ENCODE measurements at places on chromosomes 3 and 15.

- DNase-seq = peak; percentile 52
Observed at GRCh38 chr15:48671103-48672022, 25.9 kb upstream of the FBN1 start.

- DNase-seq = no peak
Observed at GRCh38 chr3:135869439-135870105, 96.0 kb upstream of the PPP2R3A start.

DNA sequence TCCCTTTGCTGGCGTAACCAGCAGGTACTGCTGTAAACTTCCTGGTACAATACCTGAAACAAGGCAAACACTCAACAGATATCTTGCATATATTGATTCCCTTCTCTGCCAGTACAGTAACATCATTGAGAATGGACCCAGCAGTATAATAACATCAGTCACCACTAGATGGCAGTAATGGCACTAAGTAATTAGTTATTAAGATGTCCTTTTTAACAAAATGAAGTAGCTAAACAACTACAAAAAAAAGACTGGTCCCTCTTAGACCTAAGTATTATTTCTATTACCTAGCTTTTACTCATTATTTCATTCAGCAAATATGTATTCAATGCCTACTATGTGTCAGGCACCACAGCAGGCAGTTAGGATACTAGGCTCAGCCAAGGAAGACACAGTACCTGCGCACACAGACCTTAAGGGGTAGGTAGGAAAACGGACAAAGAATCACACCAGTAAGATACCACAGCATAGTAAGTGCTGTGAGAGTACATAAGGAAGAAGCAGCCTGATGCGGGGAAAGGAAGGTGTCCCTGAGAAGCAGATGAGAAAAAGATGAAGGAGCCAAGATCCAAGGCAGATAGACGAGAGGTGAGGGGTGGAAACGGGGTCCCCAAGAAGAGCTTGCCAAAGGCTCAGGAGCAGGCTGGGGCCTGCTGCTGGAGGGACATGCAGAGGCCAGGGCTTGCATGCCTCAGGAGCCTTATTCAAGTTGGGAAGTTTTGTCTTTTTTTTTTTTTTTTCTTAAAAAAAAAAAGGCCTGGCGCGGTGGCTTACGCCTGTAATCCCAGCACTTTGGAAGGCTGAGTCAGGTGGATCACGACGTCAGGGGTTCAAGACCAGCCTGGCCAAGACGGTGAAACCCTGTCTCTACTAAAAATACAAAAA lies 102.7 kb upstream of the CHD2 start:
- no peak for DNase-seq

- DNase-seq = peak; percentile 87
Observed at GRCh38 chr15:60397772-60398445, at the start of gene ANXA2. Gene ANXA2 (minus strand): TSS chr15:60397986. CDS start chr15:60386075, 11,911 bp downstream.

DNA sequence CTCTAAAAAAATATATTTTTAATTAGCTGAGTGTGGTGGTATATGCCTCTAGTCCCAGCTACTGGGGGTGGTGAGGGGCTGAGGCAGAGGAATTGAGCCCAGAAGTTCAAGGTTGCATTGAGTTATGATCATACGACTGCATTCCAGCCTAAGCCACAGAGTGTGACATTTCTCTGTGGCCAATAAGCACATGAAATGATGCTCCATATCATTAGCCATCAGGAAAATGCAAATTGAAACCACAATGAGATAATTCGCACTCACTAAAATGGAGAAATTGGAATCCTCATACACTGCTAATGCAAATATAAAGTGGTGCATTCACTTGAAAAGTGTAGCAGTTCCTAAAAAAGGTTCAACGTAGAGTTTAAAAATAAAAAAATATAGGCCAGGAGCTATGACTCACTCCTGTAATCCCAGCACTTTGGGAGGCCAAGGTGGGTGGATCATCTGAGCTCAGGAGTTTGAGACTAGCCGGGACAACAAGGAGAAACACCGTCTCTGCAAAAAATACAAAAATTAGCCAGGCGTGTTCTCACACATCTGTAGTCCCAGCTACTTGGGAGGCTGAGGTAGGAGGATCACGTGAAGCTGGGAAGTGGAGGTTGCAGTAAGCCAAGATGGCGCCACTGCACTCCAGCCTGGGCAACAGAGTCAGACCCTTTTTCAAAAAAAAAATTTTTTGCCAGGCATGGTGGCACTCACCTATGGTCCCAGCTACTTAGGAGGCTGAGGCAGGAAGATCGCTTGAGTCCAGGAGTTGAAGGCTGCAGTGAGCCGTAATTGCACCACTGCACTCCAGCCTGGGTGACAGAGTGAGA lies 35.2 kb downstream of the IFT122 start:
- DNase-seq = no peak

GRCh38 chr3:100641471-100642032 lies 32.2 kb downstream of the ADGRG7 start:
- no peak for DNase-seq

GRCh38 chr3:172355836-172356235 lies 92.4 kb downstream of the GHSR start:
- no peak for DNase-seq

DNA sequence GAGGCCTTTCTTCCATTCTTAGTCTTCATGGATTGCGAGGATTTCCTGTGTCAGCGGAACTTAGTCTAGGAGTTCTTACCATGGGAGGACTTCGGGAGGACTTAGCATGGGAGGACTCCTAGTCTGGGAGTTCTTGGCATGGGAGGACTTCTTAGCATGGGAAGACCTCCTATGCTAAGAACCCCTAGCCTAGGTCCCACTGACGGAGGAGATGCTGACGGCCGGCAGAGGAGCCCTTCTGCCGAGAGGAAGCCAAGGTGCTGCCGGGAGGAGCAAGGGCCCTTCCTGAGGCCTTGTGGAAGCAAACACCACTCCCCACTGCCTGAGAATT lies 35.6 kb upstream of the LDHAL6B start:
- DNase-seq = no peak

- no peak for DNase-seq
Observed at GRCh38 chr15:33007303-33007855, 187.1 kb downstream of the FMN1 start.

DNA sequence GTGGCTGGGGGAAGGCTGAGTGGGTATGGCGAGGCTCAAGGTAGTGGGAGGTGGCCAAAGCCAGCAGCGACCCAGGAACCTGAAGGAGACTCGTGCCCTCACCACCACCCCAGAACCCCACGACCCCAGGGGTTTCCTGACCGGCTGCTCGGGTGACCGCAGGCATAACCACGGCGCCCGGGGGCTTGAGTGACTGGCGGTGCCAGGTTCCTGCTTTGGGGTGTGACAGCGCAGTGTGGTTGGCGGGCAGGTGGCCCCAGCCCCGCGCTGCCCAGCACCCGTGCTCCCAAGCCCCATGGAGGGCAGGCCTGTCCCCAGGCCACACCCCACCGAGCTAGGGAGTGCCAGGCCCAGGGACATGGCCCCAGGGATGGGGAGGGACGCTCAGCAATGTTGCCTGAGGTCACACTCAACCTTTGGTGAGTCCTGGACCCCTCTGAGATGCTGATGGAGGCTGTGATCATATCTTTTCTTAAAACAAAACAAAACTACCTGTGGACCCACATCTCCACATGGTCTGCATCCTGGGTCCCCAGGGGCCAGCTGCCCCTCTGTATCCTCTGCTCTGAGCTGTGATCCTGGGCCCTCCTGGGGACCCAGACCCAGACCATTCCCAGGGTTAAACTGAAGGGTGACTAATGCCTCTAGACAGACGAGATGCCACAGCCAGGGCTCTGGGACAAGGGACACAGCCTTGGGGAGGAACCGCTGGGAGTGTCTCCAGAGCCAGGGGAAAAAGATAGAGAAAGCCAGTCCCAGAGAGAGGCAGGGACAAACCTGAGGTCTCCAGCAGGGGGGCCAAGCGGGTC lies 13.0 kb downstream of the DNAJB8 start:
- DNase-seq = no peak

GRCh38 chr3:32406486-32407408 lies 15.1 kb downstream of the CMTM7 start:
- no peak for DNase-seq

DNA sequence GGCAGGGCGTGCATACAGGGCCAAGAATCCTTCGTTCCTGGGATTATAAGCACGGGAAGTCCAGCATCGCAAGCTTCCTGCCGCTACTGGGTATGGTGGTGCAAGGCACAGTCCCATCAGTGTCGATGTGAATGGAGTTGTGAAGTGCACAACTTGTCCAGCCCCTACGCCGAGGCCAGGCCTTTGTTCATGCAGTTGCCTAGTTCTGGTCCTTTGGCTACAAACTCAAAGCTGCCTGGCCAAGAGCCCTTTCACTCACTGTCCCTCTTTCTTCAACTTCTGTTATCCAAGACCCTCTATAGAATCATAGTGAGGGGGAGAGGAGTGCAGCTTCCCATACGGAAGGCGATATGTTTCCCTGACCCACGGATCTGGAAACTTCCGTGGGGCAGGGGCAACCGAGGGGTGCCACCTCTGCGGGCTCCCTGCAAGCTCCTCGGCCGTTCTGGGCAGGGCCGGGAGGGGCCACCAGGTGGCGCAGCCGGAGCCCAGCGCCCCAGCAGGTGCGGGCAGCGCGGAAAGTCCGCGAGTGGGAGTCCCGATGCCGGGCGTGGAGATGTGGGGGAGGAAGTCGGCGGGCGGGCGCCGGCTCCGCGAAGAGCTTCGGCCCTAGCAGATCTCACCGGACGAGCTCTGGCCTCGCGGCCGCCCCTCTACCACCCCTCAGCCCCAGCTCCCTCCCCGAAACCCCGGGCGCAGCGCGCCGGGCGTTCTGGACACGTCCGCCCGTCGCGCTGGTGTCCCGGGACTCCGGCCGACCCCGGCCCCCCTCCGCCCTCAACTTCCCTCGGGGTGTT lies 693 bp downstream of the RASGRP1 start:
- peak; percentile 64 for DNase-seq

DNA sequence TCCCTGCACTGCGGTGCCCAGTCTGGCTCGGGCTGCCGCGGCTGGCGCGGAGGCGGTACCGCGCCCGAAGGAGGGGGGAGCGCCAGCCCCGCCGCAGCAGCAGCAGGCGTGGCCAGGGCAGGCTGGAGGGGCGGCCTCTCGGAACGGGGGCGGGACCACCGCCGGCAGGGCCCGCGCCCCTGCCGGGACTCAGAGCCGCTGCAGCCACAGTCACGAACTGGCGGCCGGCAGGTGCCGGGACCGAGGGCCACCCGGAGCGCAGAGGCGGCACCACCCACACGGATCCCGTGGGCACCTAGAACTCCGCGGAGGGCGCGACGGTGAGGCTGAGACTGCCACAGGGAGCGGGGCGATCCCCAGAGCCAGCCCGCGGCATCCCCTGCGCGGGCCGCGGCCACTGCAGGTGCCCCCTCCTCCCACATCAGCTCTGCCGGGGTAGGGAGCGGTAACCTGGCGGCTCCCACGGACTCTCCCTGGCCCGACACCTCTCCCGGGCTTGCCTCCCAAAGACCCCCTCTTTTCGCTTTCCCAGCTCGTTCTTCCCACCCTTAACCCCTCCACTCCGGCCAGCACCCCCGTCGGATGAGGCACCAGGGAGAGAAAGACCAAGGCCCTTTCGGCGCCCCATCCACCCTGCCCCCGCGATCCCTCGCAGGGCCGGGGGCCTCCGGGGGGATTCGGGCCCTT lies at the start of gene VWA5B2:
VWA5B2 (plus strand) TSS at position 192 of the 687 bp plus-strand sequence. CDS start 944 bp downstream, outside the sequence.
- DNase-seq = peak; percentile 50

GRCh38 chr3:157279237-157279636 lies 119.3 kb upstream of the CCNL1 start:
- no peak for DNase-seq

GRCh38 chr3:45012577-45012976 lies 13.5 kb upstream of the CLEC3B start:
- DNase-seq = no peak

GRCh38 chr3:76122007-76122406 lies 336.7 kb upstream of the ZNF717 start:
- DNase-seq = no peak

- DNase-seq = no peak
Observed at GRCh38 chr3:108283006-108283405, 13.3 kb upstream of the HHLA2 start.

DNA sequence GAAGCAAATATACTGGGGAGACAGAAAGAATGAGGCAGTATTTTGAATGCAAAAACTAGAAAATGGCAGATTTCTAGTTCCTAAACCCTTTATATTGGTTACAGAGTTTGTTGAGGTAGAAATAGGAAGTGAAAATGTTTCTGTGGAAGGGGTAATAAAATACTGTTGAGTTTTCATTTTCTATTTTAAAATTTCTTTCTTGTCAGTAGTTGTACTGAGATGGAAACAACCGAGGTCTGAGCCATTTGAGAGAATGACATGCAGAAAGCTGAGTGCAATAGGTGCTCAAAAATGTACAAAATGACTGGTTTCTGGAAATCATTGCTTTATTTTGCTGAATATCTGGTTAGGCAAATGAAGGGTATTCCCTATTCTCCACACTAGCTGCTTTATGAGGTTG lies 361.4 kb downstream of the CHL1 start:
- DNase-seq = no peak

- DNase-seq = no peak
Observed at GRCh38 chr3:26118165-26118564, 328.3 kb downstream of the OXSM start.

- DNase-seq = no peak
Observed at GRCh38 chr3:13598926-13599886, 50.3 kb downstream of the FBLN2 start.

- no peak for DNase-seq
Observed at GRCh38 chr3:115388166-115388565, 235.1 kb upstream of the GAP43 start.

- DNase-seq = no peak
Observed at GRCh38 chr3:9818666-9819335, 8.7 kb downstream of the TTLL3 start.

DNA sequence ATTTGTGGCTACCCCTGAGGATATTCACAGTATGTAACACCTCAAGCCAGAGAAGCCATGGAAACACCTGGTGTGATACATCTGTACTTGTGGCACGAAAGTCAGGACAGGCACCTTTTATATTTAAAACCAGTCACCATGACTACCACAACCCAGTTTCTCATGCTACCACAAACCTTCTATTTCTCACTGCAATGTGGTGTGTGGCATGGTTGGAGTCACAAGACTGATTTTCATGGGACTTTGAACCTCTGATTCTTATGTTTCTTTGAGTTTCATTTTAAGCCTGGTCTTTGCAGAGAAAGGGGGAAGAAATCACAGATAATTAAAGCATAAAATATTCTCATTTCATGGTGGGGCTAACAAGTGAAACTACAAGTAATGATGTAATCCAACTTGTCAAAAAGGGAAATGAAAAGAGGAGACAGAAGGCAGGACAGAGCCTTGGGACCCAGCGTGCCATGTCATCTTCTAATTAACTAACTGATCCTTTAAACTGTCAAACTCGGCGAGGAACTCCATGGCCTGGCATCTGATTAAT lies 175.9 kb downstream of the PDZRN3 start:
- no peak for DNase-seq

DNA sequence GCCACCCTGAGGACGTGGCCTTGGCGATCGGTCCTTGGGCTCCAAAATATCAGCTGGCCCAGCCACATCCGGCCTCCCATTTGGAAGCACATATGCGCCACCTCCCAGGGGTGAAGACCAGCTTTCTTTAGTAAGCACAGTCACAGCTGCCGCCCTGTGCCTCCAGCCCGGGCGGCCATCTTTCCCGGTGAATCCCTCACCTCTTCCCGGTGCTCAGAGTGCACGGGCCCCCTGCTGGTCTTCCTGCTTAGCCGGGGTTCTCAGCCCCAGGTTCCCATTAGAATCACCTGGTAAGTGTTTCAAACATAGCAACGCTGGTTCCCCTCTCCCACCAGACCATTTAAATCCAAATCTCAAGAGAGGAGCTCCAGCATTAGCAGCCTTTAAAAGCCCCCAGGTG lies 232.2 kb downstream of the VPS13C start:
- DNase-seq = no peak

Measured in left ventricle myocardium inferior (tissue), 1 donor.